ENCODE measurements at places on chromosomes 4 and X.

DNA sequence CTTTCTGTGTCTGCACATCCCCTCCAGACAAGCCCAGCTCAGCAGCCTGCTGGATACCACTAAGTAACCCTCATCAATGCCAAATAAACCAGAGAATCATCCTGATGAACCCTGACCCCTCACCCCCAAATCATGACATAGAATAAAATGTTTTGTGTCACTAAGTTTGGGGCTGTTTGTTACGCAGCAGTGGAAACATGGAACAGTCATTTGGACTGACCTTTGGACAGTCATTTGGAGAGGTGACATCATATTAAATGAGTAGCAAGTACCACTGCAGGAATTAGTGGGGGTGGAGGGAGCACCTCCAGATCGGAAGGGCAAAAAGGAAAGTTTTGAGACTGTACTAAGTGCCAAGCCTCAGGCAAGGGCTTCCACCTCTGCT lies 55.6 kb upstream of the MSX1 start:
- DNase-seq: no peak

DNA sequence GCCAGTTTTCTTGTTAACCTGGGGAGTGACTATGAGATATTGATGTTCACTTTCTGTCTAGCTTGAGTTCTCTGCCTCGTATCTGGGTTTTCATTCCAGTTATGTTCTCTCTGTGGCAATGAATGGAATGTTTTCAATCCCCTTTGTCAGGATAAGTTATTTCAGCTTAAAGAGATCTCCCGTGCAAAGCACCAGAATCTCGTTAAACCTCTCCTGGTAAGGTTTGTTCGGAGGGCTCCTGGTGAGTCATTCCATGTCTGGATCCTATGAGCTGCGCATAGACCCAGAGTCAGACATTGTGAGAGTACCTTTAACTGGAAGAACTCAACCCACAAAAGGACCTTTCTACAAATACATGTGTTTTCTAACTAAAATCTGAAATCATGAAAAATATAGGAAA lies 51.0 kb downstream of the KDR start:
- DNase-seq: no peak

DNA sequence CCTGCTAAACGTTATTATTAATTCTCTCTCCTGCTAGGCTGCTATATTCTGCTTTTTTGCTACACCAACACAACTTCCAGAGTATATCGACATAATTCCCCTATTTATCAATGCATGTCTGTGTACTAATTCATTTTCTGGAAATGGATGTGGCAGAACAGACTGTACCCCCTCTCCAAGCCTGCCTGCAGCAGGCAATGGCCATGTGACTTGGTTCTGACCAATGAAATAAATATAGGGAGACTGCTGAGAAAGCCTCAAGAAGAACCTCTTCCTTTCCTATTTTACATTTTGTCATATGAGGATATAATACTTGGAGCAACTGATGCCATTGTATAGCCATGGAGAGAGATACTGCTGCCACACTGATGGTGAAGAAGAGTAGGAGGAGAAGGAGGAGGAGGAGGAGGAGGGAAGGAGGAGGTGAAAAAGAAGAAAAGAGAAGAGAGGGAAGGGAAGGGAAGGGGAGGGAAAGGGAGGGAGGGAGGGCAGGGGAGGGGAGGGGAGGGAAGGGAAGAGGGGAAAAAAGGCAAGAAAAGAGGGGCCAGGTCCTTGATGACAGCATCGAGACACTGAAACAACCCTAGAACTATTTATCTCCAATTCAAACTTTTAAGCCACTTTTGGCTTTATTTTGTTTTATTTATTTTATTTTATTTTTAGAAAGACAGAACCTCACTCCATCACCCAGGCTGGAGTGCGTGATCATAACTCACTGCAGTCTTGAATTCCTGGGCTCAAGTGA lies 57.0 kb upstream of the SPP1 start:
- no peak for DNase-seq

GRCh38 chrX:72644946-72645345 lies 69.2 kb downstream of the PHKA1 start:
- DNase-seq: no peak

DNA sequence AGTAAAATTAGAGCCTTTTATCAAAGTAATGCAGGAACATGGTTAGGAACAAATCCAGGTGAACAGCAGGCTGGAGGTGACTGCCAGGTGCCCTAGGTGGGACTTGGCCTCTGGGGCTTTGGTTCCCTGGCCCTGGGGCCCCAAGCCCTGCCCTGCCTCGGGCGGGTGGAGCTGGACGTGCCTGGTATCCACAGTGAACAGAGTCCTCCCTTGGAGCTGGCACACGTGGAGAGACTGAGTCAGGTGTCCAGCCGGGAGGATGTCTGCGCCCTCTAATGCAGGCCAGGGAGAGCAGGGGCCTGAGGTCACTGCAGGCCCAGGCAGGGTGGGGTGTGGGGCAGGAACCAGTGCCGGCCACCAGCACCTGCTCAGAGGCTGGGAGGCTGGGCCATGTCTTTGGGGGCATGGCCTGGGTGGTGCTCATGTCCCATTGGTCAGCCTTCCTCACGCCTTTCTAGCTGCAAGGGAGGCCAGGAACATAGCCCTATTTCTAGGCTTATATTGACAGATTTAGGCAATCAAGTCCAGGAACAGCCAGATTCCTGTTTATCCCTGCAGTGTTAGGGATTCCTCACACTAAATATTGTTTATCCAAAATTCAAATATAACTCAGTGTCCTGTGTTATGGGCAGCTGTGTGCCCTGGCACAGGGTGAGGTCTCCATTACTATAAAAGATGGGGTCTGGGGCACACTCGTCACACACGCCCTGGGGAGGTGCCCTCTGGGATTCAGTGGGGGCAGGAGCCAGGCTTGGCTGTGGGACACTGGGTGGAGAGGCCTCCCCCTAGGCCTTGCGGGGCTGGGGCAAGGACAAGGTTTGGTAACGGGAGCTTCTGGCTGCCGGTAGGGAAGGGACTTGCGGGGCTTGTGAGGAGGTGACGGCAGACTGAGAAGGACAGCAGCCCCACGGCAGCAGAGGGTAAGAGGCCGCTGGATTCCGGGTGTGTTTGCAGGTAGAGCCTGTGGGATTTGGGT lies 14.3 kb upstream of the NAT8L start:
- DNase-seq: no peak

- DNase-seq: no peak
Observed at GRCh38 chrX:15653961-15654360, 10.6 kb downstream of the CLTRN start.

GRCh38 chr4:168854350-168854921 lies 155.6 kb downstream of the CBR4 start:
- DNase-seq: no peak

GRCh38 chrX:154505734-154506133 lies 10.3 kb downstream of the FAM3A start:
- no peak for DNase-seq

- no peak for DNase-seq
Observed at GRCh38 chr4:52864793-52865192, 2.7 kb downstream of the RASL11B start.

DNA sequence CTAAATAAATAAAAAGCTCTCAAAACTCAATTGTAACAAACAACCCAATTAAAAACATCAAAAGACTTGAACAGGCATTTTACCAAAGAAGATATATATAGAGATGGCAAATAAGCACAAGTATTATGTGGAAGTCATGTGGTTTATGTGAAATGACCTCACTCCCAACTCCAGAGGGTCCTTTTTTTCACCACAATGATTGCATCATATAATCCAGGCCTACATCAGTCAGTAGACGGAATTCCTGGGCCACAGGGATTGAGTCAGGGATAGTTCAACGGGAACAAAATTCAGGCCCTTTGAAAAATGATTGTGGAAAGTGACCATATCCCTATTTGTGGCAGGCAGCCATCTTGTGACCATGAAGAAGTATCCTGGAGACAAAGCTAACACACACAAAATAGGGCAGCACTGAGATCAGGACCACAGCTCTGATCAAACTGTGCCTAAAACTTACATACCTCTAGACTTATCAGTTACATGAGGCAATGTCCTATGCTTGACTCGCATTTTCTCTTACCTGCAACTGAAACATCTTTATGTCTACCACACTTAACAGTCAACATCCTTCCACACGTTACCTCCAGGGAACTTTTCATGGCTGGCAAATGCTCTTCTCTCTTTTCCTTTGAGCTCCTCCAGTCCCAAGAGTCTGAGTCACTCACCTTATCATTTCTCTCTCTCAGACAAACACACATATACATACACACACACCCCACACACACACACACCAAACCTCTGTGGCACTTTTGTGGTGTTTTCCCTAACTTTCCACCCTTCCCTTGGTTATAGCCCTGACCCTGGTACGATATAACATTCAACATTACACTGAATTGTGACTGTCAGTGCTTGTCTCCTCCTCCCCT lies 113.5 kb downstream of the PHF8 start:
- DNase-seq: no peak

DNA sequence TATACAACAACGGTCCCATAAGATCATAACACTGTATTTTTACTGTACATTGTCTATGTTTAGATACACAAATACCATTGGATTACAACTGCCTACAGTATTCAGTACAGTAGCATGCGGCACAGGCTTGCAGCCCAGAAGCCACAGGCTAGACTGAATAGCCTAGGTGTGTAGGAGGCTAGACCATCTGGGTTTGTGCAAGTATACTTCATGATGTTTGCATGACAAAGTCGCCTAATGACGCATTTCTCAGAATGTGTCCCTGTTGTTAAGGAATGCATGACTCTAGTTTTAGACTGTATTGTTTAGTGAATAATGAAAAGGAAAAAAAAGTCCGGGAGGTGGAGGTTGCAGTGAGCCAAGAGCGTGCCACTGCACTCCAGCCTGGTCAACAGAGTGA lies 56.5 kb upstream of the C4orf50 start:
- no peak for DNase-seq

DNA sequence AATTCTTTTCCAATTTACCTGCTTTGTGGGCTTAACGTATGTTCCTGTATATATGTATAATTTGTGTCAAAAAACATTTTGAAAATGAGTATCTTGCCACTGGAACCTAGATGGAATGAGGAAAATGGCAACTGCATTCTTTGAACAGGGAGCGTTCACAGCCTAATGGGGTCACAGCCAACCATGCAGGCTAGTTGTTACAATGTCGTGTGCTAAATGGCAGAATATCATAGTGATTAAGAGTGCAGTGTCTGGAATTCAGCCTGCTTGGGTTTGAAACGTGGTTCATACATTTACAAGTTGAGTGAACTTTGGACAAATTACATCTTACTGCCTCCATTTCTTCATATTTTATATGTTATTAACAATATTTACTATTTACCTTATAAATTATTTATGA lies 70.8 kb downstream of the PCDH7 start:
- DNase-seq: no peak

- no peak for DNase-seq
Observed at GRCh38 chr4:81287101-81287500, 72.1 kb upstream of the PRKG2 start.

GRCh38 chrX:21645886-21646285 lies 12.2 kb downstream of the KLHL34 start:
- no peak for DNase-seq

DNA sequence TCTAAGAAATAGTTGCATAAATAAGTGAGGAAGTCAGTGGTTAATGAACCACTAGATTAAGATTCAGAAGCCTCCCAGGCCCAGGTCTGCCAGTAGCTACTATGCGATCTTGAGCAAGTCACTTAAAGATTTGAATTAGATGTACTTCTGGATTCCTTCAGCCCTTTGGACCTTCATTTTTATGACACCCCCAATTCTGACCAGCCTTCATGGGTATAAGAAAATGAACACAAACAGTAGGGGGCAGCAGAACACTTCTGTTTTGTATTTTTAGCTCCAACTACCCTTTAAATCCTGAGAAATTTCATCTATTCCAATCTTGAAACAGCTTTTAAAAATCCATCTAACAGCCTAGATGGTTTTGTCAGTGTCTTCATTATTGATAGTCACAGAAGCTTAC lies 19.0 kb downstream of the TMEM47 start:
- DNase-seq: peak; percentile 29

DNA sequence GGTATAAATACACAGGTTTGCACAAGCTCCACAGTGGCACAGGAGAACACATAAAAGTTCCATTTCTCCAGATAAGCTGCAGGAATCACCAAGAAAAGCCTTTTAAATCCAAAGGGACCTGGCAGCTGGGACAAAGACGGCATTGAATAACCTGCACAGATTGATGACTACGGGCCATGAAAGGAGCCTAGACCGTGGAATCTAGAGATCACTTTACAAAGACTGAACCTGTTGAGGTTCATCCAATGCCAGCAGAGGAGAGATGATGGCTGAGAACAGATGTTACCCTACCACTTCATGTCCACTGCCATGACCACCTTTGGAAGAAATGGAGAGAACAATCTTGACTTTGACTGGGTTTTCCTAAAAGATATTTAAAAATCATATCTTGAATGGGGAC lies 88.7 kb downstream of the PRSS12 start:
- no peak for DNase-seq

DNA sequence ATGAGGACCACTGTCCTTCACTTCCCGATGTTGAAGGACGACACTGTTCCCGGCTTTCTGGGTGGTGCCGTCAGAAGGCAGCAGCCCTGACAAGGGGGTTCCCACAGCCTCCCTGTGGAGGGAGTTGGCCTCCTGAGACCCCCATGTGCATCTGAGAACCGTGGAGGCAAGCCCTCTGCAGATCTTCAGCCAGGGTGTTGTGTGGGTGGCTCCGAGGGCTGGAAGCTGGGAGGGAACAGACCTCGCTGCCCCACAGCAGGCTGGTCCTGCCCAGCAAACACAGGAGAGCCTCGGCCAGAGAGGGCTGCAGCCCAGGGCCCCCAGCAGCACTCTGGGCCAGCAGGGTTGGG lies 16.2 kb downstream of the DGKQ start:
- no peak for DNase-seq

GRCh38 chr4:10053635-10054453 lies 32.5 kb upstream of the SLC2A9 start:
- no peak for DNase-seq

DNA sequence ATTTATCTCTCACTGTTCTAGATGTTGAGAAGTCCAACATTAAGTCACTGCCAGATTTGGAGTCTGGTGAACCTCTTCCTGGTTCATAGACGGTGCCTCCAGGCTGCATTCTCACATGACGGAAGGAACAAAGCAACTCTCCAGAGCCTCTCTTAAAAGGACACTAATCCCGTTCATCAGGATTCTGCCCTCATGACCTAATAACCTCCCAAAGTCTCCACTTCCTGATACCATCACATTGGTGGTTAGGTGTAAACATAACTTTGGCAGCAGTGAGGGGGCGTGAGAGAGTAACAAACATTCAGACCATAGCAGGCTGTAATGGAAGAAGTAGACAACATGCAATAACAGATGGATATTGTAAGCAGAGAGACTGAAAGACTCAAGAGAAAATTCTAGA lies 388.6 kb downstream of the PDHA2 start:
- DNase-seq: no peak

GRCh38 chrX:74372272-74372671 lies 49.0 kb upstream of the SLC16A2 start:
- no peak for DNase-seq

- DNase-seq: no peak
Observed at GRCh38 chr4:77731656-77732055, 87.5 kb downstream of the CNOT6L start.

GRCh38 chr4:52954560-52955170 lies 92.5 kb downstream of the RASL11B start:
- DNase-seq: no peak

DNA sequence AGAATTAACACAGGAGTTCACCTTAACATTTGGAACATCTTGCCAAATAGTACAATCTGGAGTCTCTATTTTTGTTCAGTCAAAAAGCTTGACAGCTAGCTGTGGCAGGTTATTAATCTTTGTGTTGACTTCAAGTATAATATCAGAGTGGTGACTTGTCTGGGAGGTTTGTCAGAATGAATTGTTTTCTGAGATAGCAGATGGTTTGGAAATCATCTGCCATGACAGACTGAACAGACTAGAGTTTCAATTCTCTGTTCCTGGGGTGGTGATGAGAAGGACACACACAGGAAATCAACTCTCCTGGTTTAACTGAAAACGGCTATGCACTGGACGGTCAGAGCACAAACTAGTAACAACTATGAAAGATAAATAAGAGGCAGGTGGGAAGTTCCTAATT lies 203.3 kb upstream of the EMCN start:
- DNase-seq: no peak
